CD4-positive, CD25-positive, alpha-beta regulatory T cell (primary cell): ENCODE measurements at places on chromosomes 11 and 22. TPM values are rescaled to one million over a fixed set of nuclear protein-coding genes. Genes with fewer than 3 reads are reported as not detected.

GRCh38 chr11:80816454-80816847 lies 1375.6 kb upstream of the TENM4 start:
- H3K4me1 ChIP-seq = no peaks in the 10 kb centered on the region
- DNase-seq = no peak
- H3K36me3 ChIP-seq = no peaks in the 10 kb centered on the region

- H3K4me3 ChIP-seq = no peak within 1 kb of the TSS
- peaks cover 45% of the 10 kb centered on the region for H3K27me3 ChIP-seq
- no peaks in the 10 kb centered on the region for H3K36me3 ChIP-seq
- H3K27ac ChIP-seq = no peak within 1 kb of the TSS
- H3K4me1 ChIP-seq = peaks cover 18% of the 10 kb centered on the region
Measured at GRCh38 chr11:66728693-66729385, at the start of gene SPTBN2. Gene SPTBN2 (minus strand): TSS chr11:66729216. CDS start chr11:66721240, 7,976 bp downstream.

Gene GSTT2
- total RNA-seq = not detected

Gene BDNF
- not detected for total RNA-seq

DNA sequence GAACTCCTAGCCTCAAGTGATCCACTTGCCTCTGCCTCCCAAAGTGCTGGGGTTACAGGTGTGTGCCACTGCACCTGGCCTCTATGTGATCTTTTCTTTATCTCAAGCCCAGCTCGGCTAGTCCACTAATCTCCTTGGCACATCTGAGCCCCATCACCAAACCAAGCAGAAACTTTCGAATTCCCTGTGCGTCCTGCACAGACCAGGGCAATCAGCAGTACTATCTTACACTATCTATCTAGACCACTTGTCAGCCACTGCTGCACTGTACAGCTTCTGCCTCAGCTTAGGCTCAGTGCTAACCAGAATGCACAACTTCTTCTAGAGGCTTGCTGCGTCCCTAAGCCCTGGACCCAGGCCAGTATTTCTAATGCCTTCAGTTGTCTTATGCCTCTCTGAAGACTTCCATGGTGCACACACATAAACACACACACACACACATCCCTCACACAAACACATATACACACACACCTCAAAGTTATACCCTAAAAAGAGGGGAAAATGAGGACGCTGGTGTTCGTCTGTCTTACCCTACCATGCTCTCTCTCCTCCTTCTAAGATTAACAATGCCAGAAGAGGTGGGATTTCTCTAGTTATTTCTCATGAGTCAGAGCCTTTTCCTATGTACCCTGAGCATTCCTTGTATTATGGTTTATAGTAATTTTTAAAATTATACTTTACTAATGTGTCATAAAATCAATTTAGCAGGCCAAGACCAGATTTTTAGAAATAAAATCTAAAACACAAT lies 59.3 kb upstream of the FAM181B start:
- no peak overlapping the region for H3K4me3 ChIP-seq
- peaks cover 2% of the 10 kb centered on the region for H3K27me3 ChIP-seq
- H3K4me1 ChIP-seq = no peaks in the 10 kb centered on the region
- no peak overlapping the region for H3K27ac ChIP-seq
- DNase-seq = no peak

Gene IL17RA
- total RNA-seq = 48.2 TPM

- no peaks in the 10 kb centered on the region for H3K27me3 ChIP-seq
- no peak for DNase-seq
- no peak overlapping the region for H3K4me3 ChIP-seq
- peaks cover 15% of the 10 kb centered on the region for H3K4me1 ChIP-seq
- H3K36me3 ChIP-seq = no peaks in the 10 kb centered on the region
Measured at GRCh38 chr11:2134022-2135010, 4.9 kb downstream of the IGF2 start.

DNA sequence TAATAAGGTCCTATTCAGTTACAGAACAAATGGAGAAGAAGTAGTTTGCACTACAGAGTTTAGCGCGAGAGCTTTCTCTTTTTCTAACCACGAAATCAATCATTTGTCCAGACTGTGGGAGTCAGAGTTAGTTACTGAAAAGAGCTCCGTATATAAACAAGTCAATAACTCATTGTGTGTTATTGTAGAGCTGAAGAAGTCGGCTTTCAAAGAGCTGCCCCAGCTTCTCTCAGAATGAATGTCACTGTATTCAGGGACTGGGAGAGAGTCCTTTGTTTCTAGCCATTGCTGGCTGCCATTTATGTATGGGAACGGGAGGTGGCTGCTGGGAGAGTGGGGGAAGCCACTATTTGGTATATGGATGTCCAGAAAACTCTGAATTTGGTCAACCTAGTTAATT lies 227.8 kb downstream of the DCDC1 start:
- no peak for DNase-seq
- no peak overlapping the region for H3K27ac ChIP-seq
- no peak overlapping the region for H3K4me3 ChIP-seq
- H3K4me1 ChIP-seq = no peaks in the 10 kb centered on the region

DNA sequence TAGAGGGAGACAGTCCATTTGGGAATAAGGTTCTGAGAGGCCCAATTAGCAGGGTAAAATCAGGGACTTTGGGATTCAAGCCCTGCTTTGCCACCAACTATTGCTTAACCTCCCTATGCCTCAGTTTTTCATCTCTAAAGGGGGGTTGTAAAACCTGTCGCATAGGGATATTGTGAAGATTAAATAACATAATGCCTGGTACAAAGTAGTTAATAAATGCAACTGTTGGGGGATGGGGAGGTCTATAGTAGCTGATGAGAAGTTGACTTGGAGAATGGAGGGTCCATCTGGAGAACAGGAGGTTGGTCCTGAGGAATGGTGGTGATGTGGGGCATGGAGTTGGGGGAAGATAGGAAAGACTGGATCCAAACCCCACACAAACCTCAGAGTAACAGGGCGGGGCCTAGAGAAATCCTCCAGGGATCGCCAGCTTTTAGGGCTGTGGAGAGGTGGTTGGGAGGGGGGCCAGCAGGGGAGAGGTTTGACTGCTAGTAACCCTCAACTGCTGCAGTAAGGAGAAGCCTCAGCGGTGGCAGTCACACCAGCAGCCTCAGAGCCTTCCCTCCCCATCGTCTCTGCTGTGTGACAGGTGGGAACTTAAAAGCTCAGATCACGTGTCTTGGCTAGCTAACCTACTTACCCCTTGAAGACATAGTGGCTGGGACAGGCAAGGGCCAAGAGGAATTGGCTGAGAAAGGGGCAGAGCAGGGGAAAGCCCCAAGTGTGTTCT lies 1.1 kb upstream of the ABCG4 start:
- H3K4me1 ChIP-seq = peaks cover 17% of the 10 kb centered on the region
- H3K4me3 ChIP-seq = no peak overlapping the region
- no peak for DNase-seq
- no peaks in the 10 kb centered on the region for H3K36me3 ChIP-seq

GRCh38 chr22:49604732-49605302 lies 222.9 kb downstream of the BRD1 start:
- DNase-seq = no peak
- H3K27me3 ChIP-seq = no peaks in the 10 kb centered on the region
- no peak overlapping the region for H3K27ac ChIP-seq
- no peak overlapping the region for H3K4me3 ChIP-seq

Gene ARHGEF17
- 0.47 TPM for total RNA-seq

DNA sequence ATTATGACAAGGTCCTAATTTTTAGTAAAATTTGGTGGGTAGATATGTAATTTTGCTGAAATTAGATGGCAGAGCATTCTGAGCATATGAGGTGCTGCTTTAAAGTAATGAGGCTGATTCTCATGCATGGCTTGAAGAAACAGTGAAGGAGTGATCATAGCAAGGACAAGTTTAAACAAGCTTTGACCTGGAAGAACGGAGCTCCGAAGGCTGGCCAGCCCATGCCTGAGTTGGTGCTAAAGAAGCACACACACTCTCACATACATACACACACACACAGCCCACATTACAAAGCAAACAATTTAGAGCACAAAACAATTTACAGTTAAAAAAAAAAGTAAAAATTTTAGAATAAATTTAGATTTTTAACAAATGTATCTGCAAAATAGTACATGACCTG lies 150.7 kb downstream of the DCDC1 start:
- H3K27me3 ChIP-seq = no peaks in the 10 kb centered on the region
- no peaks in the 10 kb centered on the region for H3K4me1 ChIP-seq
- H3K36me3 ChIP-seq = no peaks in the 10 kb centered on the region
- H3K4me3 ChIP-seq = no peak overlapping the region

DNA sequence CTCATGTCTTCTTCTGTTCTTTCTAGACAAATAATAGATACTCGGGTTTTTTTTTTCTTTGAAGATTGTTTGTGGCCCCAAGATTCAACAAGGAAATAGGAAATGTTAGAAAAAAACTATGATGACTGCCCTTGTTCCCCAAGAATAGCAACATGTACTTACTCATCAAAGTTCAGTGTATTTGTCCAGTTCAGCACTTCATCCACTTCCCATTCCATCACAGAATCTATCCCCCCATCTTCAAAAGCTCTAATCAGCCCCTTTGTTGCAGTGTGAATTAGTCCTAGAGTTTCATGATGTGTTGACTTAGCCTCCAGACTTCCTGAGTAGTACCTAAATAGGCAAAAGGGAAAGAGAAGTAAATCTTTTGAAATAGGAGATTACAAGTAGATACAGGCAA lies 74.3 kb downstream of the C11orf65 start:
- H3K4me1 ChIP-seq = no peaks in the 10 kb centered on the region
- H3K27ac ChIP-seq = no peak overlapping the region
- H3K4me3 ChIP-seq = no peak overlapping the region

- H3K4me3 ChIP-seq = no peak overlapping the region
- H3K27ac ChIP-seq = no peak overlapping the region
- no peaks in the 10 kb centered on the region for H3K36me3 ChIP-seq
- H3K4me1 ChIP-seq = no peaks in the 10 kb centered on the region
Measured at GRCh38 chr11:125929445-125930075, 16.3 kb upstream of the VSIG10L2 start.

Gene IL17REL
- 0.57 TPM for total RNA-seq
